ENCODE measurements at places on chromosomes 12 and 14.
A peak's percentile ranks its signal among the peaks of the same experiment; 100 is the strongest.

DNA sequence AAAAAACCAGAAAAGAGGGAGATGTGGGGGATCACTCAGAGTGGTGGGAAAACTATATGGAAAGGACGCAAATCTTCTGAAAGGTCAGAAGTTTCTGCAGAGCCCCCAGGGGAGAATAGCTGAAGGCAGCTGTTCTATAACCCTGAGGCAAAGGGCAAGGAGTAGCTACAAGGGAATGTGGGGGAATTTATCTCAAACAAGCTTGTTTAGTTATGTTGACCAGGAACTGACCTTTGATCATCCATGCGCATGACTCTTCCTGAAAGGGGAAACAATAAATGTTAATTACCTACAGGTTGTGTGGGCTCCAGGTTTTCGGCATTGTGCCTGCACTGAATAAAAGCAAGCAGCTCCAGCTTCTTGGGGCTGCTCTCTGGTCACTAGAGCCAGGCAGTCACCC is 968.5 kb downstream of the AACS start:
- no peak for DNase-seq

GRCh38 chr12:107385509-107385908 is 292.2 kb upstream of the CRY1 start:
- no peak for DNase-seq

- DNase-seq: no peak
Measured at GRCh38 chr12:2333491-2334195, 280.9 kb downstream of the CACNA1C start.

DNA sequence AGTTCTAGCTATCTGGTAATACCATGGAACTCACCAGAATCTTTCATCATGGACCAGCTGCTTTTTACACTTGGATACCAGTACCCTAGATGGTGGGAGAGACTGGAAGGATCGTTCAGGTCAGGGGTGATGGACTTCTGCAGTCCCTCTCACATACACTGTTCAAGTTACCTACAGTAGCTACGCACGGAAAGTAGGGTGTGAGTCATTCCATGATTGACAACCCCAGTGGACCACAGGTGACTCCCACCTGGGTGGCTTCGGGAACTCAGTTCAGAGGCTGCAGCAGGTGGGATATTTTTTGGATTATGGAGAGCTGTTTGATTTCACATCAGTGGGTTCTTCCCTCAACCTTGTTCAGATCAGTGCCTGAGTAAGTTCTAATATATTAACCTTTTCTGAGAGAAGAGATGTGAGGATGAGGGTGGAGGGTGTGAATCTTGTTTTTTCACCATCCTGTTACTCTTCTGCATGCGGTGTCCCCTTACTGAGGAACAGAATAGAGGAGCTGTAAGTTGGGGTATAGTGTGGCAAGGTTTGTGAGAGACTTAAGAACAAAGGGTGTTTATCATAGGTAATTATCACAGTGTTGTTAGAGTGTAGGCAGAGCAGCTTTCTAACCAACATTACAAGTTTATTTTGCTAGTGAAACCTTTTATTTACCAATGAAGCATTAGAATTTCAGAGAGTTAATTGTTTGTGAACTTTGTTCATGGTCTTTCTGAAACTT is 39.6 kb downstream of the PRKCH start:
- DNase-seq: no peak

DNA sequence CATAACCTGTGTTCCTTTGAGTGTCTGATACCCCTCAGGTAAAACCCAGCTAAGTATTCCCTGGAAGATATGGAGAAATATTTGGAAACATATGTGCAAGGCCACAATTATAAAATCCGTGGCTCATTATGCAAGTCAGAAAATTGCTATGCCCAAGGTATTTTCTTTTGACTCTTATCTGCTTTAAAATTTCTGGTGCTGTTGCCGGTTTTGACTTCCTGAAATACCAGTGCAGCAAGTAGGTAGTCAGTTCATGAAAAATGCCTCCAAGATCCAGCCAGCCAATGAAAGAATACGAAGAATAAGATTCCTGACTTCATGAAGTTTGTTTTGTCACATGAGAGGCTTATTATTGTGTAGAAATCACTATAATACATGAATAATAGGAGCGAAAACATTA is 20.2 kb upstream of the FUT8 start:
- no peak for DNase-seq

DNA sequence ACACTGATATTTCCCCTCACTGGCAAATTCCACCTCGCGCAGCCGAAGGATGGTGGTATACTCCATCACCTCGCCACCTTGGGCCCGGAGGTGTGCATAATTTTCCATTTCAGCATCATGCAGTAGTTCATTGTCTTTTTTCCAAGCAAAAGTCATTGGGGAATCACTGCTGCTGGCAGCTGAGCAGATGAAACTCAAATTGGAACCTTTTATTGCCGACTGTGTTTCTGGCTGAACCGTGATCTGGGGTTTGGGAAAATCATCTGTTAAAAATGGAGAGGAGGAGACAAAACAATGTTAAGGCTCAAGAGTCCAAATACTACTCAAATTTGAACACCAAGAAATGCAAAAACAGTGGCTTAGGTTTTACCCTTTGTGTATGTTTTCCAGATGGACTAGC is 39.7 kb downstream of the LRIG3 start:
- DNase-seq: no peak

DNA sequence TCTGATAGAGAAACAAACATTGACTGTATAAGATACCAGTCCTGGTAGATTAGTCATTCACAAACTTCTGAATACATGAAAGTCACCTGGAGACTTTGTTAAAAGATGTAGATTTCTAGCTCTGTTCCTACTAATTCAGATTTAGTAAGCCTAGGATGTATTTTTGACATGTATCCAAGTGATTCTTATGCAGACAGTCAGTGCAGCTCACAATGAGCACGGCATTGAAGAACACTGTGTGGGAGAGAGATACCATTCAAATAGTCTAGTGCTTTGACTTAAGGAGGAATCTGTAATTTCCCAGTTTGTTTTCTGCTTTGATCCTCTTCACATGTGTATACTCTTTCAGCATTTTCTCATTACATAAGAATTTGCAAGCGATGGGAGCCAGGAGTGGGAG is 68.7 kb upstream of the STXBP6 start:
- no peak for DNase-seq

- no peak for DNase-seq
Measured at GRCh38 chr14:96888158-96888557, 91.0 kb downstream of the VRK1 start.

- no peak for DNase-seq
Measured at GRCh38 chr14:20799892-20800544, 2.6 kb downstream of the RNASE1 start.

DNA sequence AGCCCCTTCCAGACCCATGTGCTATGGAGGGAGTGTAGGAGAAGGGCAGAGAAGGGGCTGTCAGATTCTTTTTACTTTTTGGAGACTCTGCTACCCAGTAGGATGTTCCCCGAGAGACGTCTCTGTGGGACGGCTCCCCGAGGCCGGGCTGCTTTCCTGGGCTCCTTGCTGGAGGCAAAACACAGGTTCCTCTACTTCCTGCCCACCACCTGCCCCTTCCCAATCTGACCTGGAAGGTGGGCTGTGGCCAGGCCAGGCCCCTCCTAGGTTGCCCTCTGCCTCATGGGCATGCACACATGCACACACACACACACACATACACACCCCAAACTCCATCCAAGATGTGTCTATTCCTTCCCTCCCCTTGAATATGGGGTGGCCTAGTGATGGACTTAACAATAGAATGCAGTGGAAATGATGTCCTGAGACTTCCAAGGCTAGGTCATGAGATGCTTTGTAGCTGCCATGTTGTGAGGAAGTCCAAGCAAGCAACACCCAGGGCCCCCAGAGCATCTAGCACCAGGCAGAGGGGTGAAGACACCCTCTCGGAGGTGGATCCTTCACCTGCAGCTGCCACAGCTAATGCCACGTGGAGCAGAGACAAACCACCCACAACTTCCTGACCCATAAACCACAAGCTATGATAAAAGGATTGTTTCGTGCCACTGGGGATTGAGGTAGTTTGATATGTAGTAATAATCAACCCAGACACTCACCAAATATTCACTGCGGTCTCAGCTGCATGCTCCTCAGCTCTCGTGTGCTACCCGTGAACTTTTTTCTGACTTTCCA is 1.6 kb upstream of the ASB2 start:
- DNase-seq: no peak

DNA sequence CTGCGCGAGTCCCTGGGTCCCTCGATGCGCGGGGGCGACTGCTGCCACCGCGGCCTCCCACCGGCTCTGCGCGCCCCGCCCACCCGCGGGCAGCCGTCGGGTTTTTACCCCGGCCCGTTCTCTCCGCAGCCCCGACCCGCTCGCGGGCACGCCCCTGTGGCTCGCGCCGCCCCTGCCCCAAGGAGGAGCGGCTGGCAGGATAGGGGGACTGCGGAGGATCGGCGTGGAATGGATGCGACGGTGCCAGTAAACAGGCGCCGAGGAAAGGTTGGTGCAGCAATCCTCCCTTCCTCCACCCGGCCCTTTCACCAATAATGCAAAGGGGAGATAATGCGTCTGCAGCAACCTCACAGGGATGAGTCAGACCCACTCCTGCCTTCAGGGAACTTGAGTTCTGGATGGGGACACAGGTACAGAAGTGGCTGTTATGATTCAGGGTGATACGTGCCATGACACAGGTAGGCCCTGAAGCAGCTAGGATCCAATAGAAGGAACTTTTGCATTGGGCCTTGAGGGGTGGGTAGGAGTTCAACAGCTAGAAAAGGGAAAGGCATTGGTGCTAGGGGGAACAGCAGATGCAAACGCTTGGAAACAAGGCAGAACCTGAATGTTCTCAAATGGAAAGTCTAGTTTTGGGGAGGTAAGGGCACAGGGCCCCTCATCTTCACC is 554 bp upstream of the DEGS2 start:
- no peak for DNase-seq

- peak; percentile 27 for DNase-seq
Measured at GRCh38 chr14:94601884-94602391, 10.3 kb upstream of the SERPINA3 start.

GRCh38 chr12:120438495-120439198 is 734 bp downstream of the COX6A1 start:
- no peak for DNase-seq

GRCh38 chr14:71365361-71365760 is 458.1 kb downstream of the PCNX1 start:
- no peak for DNase-seq

- DNase-seq: no peak
Measured at GRCh38 chr14:61452452-61452851, 131.1 kb downstream of the PRKCH start.

GRCh38 chr12:49706351-49707127 is 666 bp downstream of the FMNL3 start:
- no peak for DNase-seq

DNA sequence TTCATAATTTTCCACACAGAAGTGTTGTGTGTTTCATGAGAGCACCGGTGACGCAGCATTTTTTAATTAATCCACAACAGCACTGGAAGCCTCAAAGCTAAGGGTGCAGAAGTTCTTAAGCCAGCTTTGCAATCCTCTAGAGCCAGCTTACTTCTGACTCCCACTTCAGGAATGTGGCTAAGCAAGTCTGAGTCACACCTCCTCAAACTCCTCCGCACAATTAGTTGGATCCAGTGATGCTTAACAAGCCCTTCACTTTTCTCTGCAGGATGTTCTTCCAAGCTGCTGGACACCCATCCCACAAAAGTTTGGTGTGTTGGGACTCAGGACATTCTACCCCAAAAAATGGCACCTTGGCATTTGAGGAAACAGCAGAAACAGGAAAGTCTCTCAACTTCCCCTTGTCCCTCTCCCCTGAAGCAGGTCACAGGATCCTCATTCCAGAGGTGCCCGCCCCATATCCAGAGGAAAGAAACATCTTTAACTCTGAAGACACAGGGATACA is 210.0 kb downstream of the PPM1H start:
- peak; percentile 99 for DNase-seq

GRCh38 chr12:109919456-109919855 is 19.4 kb downstream of the TCHP start:
- DNase-seq: no peak

GRCh38 chr14:90399541-90400444 is 3.0 kb downstream of the CALM1 start:
- DNase-seq: peak; percentile 81

DNA sequence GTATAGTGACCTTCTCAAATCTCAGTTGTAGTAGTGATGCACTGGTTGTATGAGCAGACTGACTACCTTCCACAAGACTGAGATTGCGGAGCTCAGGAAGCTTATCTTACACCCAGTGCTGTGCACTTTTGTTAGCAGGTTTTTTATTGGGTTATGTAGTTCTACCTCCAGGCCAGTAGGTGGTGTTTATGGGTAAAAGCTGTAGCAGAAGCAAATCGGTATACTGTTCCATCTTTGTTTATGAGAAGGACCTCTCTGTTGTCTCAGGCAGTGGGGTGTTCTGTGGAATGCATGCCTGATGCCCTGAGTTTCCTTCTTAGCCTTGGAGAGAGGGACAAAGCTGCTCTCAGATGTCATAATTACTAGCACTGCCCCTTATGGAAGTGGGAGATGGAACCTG is 217.8 kb downstream of the LRFN5 start:
- DNase-seq: no peak
